ENCODE measurements at places on chromosomes 5 and 9.

DNA sequence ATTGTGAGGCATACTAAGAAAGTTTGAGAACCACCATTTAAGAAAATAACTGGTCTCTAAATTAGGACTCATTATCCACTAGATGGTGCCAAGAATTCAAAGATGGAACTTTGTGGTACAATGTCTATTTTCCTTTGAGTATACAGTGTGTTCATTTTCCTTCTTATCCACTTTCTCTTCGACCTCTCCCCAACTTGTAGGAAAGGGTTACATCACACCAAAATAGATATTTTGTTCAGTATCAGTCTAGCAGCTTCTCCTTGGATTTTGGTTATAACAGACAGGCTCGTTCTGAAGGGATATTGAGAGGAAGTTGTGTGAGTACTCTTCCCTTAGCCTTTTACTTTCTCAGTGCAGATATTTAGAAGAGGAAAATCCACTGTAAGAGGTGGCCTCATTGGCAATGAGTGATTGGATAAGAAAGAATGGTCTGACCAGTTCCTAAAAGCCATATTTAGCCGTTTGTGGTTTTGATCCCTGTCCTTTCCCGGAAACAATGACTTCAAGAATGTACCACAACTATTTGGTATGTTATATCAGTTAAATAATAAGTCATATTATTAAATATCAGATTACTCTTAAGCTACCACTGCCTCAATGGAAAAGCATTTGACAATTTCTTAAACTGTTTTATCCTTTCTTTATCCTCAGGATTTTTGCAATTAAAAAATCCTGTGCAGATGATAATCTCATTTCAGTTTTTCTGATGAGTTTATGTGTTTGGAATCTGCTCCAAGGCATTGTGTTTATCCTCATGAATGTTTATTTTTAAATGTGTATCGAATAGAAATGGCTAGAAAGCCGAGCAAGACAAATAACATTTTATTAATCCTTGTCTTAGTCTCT lies 69.0 kb upstream of the GRAMD2B start:
- peak; percentile 87 for DNase-seq

DNA sequence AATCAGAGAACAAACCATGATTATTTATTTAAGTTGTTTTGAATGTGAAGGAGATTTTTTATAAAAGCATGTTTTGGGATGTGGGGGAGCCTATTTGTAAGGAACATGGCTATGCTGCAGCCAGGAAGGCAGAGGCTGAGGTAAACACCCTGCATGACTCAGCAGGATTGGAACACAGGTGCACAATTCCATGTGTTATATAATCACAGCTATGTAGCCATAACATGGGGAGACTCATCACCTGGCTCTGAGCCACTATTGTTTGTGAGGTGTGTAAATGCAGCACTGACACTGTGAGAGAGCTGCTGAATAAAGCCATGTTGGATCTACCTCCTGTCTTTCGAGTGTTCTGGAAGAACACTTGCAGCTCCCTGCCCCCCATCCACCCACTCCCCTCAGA lies 1009.8 kb downstream of the DNAH5 start:
- DNase-seq = peak; percentile 1

- DNase-seq = no peak
Observed at GRCh38 chr5:123125962-123126732, 37.1 kb downstream of the PRDM6 start.

GRCh38 chr5:101346447-101346846 lies 443.4 kb upstream of the ST8SIA4 start:
- DNase-seq = no peak

DNA sequence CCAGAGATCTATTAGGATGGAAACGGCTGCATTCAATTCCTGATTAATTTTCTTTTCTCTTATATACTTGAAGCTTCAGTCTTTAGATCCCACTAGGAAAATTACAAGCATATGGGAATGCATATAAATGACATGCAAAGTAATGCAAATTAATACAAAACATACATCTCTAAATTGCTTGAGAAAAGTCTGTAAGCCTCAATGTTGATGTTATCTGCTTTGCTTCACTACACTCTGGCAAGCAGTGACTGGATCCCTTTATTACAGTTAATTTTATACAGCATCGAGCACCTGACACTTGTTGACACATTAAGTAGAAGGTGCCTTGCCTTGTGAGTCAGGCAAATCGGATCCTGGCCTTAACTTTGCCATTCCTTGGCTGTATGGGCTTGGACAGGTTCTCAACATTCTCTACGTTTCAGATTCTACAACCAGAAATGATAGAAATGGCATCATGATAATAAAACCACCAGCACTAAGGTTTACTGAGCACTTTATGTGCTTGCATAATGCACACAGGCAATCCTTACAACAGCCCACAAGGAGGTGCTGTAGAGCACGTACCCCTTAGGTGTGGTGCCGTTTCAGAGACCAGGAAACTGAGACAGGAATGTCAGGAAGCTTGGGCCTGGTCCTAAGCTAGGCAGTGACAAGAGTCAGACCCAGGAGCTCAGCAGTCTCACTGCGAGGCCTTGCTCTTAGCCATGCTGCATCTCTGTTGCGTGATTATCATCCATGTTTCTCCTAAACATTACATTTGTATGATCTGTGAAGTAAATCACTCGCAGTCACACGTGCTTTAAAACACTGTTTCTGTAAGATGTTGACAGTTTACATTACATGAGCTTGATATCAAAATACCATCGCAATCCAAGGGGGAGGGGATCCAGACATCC lies 2.7 kb downstream of the GCNT4 start:
- DNase-seq = peak; percentile 20

GRCh38 chr9:134642385-134643181 lies 980 bp downstream of the COL5A1 start:
- peak; percentile 92 for DNase-seq

- DNase-seq = no peak
Observed at GRCh38 chr5:6003040-6003825, 375.1 kb downstream of the MED10 start.

- DNase-seq = peak; percentile 19
Observed at GRCh38 chr9:116843863-116844620, 156.9 kb downstream of the TRIM32 start.

DNA sequence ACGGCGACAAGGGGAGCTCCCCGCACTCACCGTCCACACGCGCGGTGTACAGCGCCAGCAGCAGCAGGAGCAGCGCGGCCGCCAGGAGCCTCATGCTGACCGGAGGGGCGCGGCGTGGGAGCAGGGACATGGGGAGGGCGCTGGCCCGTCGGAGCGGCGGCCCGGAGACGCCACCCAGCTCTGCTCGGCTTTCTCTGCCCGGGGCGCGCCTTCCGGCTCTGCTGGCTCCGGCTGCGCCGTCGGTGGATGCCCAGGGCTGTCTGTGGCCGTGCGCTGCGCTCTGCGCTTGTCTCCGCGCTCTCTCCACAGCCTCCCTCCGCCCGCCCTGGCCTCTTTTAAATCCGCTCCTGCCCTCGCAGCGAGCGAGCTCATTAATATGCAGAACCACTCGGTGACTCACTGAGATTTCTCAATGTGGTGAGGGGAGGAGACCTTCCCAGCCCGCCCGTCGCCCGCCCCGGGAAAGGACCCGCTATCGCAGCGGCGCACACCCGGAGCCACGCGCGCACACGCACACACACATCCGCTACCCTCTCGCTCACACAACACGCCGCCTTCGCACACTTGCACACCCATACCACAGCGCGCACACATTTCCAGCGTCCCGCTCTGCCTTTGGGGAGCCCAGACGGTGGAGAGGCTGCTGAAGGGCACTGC lies at the start of gene CXCL14:
Gene CXCL14, minus strand, starts transcription at position 307 of the 657 bp plus-strand sequence. Its CDS starts 213 bp downstream, at position 94.
- DNase-seq = peak; percentile 66

DNA sequence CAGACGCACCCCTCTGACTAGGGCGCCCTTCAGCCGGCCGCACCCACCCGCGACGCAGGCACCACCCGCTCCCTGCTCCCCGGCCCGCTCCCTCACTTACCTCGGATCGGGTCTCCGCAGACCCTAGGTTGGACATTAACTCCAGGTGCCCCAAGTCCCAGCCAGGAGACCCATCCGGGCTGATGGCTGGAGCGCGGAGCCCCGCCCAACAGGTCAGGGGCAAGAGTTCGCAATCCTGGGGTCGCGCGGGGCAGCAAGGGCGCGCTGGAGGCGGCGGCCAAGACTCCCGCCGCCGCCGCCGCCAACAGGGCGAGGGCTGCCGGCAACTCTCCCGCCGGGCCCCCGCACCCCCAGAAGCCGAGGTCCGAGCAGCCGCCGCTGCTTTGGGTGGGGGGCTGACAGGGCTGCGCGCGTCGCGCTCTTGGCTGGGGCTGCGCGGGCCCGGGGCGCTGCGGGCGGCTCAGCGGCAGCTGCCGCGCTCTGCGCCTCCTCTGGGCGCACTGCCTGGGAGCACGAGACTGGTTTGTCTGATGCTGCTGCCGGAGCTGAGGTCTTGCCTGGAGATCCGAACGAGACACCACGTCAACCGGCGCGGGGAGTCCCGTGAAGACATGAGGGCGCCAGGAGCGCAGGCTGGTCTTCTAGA lies at the start of gene GDNF:
Gene GDNF, minus strand, starts transcription at position 635 of the 646 bp plus-strand sequence. CDS start 5,245 bp downstream, outside the sequence.
- DNase-seq = peak; percentile 85

- no peak for DNase-seq
Observed at GRCh38 chr9:81915801-81916505, 12.3 kb upstream of the SPATA31D4 start.

Data from muscle of leg (tissue), 16 donors.